Kidney (tissue), 22 donors: ENCODE measurements at places on chromosomes 13 and 19.
A peak's percentile ranks its signal among the peaks of the same experiment; 100 is the strongest.

DNA sequence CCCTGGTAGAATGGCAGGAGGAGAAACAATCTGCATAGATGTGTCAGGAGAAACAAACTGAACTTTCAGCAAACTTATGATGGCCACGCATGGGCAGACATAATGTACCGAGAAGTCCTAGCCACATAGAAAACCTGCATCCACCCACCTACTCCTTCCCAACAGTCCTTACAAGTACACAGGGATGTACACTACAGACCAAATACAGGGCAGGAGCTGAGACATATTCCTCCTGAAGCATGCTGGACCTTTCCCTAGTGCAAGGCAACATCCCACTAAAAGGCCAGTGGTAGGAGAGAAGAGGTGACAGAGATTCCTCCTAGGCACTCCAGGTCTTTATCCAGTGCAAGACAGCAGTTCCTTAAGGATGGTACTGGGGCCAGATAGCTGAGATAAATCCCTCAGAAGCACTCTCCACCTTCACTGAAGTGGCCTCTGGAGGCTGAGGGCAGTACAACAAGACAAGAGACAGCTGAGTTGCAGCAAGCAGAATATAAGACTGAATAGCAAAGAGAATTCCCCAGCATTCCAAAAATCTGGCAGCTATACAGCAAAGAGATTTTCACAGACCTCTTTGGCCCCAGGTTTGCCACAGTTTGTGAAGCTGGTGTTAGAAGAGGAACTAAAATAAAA lies 18.3 kb downstream of the VWA8 start:
- DNase-seq = no peak

DNA sequence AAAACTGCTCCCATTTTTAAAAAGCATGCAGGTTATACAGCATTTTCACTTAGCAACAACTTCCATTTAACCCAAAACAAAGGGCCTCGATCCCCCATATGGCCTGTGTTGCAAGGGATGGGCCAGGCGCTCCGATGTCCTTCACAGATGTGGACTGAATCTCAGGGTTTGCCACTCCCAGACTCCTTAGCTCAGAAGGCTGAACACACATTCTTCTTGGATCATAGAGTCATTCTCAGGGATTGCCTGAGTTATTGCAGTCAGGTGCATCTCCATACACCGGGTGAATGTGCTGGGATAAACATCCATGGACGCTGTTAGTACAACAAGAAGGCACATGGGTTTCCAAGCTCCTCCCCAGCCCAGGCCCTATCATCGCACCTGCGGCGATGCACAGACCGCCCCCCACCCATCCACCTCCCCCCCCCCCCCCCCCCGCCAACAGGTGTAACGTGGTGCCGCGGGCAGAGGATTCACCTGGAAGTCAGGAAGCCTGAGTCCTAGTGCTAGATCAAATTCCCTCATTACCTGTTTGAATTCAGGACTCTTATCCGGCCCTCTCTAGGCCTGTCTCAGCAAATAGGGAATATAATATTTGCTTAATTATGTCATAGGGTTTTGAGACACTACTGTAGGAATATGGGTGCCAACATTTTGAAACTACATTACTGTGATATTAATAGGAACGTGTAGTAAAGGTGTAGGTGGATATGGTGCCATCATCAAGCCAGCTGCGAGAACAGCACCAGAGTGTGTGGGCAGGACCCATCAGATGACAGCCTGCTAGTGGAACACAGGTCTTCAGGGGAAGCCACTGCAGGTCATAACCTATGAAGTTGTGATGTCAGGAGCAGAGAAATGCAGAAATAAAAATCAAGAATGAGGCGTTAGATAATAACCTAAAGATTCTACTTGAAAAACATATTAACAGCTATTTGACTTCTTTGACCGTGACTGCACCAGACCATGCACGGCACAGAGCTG lies 110.9 kb downstream of the SACS start:
- no peak for DNase-seq

DNA sequence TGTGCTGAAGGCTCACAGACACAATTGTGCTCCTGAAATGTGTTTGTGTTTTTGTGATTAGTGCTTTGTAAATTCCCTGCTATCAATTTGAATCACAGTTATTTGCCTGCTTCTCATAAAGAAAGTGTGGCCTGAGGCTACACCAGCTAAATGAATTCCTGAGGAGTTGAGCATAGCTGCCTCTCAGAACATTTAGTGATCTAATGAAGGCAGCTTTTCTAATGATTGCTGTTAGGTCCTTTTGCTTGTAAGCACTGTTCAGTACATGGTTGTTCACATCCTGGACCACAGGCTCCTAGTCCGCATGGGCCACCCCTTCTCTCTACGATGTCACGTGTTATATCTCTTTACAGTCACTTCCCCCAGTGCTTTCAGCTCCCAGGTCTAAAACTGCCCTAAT lies 238.2 kb downstream of the B3GLCT start:
- DNase-seq = no peak

DNA sequence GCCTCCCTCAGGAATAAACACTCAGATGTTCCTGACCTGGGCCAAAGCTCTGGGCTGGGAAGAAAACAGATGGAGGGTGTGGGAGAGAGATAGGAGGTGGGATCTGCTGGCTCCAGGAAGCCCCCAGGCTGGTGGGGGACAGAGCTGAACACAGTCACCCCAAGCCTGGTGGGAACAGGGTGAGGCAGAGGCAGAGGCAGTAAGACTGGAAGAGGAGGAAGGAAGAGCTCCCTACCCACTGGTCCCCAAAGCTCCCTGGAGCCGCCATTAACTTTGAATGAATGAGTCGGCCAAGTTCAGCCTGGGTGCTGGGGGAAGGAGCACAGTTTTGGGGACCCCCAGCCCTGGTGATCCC lies 801 bp upstream of the KCNN1 start:
- DNase-seq = no peak

DNA sequence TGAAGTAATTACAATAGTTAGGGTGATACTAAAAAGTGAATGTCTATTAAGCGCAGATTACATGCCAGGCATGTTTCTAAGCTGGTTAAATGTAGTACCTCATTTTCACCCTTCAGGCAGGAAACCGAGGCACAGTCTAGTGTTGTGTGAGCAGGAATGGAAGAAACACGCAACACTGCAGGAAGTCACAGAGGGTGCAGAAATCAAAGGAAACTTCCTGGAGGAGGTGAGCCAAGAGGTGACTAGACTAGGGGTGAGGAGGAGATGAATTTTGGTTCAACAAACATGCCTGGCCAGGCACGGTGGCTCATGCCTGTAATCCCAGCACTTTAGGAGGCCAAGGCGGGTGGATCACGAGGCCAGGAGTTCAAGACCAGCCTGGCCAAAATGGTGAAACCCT lies 41.8 kb downstream of the ZNF473 start:
- DNase-seq = no peak

DNA sequence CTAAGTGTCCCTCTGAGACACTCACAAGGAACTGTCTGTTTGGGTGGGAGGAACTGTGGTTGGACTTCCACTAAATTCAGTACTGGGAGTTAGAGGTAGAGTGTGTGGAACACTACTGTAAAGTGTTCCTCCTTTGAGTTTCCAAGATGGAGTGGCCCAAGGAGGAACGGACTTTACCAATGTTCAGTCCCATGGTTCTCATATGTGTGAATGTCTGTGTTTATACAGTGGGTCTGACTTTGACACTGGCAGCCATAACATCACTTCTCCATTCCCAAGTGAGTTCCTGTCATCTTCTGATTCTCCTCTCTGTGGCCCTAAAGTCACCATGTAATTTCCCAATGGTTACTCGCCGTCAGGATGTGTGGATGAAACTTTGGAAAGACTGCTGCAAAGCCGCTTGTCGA lies 136.8 kb upstream of the SERP2 start:
- DNase-seq = no peak

GRCh38 chr13:57633950-57634838 lies 2.6 kb downstream of the PCDH17 start:
- peak; percentile 37 for DNase-seq

GRCh38 chr19:41887711-41888382 lies 4.9 kb downstream of the ARHGEF1 start:
- no peak for DNase-seq

- DNase-seq = no peak
Observed at GRCh38 chr19:40982594-40983101, 8.4 kb upstream of the CYP2B6 start.

DNA sequence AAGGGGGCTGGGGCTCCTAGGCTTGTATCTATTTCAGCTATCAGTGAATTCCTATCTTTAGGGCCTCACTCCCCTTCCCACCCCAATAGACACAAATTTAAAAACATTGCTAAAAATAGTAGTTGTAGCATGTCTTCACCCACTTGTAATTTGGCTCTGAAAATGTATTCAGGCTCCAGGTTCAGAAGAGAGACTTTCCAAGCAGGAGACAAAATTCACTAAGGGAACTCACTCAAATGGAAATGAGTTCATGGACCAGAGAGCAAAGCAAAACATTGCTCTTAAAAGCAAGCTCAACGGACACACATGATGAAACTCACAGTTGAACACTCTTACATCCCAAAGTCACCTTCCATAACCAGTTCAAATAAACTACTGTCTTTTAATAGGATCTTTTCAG lies 36.8 kb downstream of the PHF11 start:
- no peak for DNase-seq

- DNase-seq = no peak
Observed at GRCh38 chr19:58345558-58345957, 7.7 kb downstream of the A1BG start.

- DNase-seq = no peak
Observed at GRCh38 chr13:52921194-52921593, 72.8 kb upstream of the PCDH8 start.

DNA sequence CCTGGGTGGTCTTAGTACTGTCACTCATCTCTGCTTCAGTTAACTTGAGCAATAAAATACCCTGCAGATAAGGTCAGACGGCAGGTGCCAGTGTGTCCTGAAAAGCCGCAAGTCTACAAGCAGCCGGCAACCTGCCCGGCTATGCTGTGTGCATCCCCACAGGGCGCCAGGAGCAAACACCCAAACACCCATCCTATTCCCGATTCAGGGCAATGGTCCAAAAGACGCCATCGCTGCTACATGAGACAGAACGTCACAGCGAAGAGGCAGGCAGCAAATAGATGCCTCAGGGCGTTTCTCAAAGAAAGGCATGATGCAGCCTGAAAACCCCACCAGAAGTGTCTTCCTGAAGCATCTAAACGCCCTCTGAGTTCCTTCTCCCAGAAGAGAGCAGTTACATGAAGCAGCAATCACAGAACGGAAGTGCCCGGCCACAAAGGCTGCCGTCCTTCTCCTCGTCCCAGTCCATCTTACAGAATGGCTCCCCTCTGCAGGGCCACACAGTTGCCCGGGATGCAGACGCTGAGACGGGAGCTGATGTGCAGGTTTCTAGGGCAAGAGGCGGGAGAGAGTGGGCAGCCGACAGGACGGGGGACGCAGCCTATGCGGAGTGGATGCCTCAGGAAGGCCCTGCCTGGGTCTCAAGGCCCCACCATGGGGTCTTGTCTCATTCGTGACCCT lies 35.1 kb downstream of the RASA3 start:
- peak; percentile 36 for DNase-seq

- DNase-seq = no peak
Observed at GRCh38 chr19:48997972-48998371, 4.3 kb downstream of the RUVBL2 start.

- peak; percentile 81 for DNase-seq
Observed at GRCh38 chr19:17376935-17377600, at the start of gene PLVAP. PLVAP (minus strand) TSS chr19:17377342; CDS start chr19:17377288, 54 bp downstream.

- peak; percentile 38 for DNase-seq
Observed at GRCh38 chr13:113852536-113853517, 11.0 kb downstream of the GAS6 start.

DNA sequence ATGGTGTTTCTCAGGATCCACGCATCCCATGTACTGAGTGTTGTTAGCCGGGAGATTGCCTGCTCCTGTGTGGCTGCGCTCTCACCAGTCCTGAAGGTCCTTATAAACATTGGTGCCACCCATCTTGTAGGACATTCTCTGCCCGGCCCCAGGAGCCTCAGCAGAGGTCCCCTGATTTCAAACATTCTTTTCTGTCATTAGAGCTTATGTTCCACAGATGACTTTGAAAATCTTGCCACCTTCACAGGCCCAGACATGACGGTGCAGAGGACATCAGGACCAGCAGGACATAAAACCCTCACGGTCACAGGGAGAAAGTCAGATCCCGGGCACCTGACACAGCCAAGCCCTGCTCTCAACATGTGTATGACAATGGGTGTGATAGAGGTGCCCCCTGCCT lies 33.2 kb upstream of the PEPD start:
- DNase-seq = no peak

- no peak for DNase-seq
Observed at GRCh38 chr13:95418946-95419345, 117.7 kb upstream of the ABCC4 start.

GRCh38 chr13:113786262-113786841 lies 27.3 kb downstream of the TMEM255B start:
- no peak for DNase-seq
